ENCODE measurements at places on chromosomes 6 and 20.
A peak's percentile ranks its signal among the peaks of the same experiment; 100 is the strongest.

DNA sequence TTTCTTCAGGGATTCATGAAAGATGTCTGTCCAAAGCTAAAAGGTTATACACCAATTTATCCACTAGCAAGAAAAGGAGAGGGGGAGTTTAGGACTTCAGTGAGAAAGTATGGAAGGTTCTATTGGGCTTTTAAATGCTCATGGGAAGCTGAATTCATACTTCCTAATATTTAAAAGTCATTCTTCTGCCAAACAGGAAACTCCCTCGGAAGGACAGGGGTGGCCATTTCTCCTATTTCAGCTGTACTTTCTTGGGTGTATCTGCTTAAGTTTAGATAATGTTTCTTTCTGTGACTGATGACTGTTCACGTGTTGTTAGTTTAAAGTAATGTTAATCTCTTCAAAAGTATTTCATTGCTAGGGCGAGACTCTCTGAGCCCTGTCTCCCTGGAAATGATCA, 80.5 kb upstream of the IFNGR1 start:
- no peak for DNase-seq

GRCh38 chr6:107114926-107115694, at the start of gene BEND3:
TSS of gene BEND3 (minus strand) at chr6:107115515. CDS start at chr6:107099285, 16,230 bp downstream.
- DNase-seq: peak; percentile 40

DNA sequence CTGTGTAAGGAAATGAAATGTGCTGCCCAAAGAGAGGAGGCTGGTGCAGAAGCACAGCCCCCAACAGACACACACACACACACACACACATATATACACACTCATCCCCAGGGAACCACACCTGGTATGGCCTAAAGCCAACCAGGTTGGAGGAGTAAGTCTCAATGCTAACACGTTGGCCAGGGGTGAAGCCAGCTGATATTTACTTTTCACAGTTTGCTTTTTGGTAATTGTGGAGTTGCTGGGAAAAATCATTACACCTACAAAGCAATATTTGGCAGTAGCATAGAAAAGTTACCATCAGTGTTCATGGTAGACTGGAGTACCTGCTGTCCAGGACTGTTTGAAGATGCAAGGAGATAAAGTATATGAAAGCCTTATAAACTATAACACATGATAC, 50.3 kb upstream of the NAA20 start:
- DNase-seq: no peak

GRCh38 chr6:89118931-89119330, 1.1 kb upstream of the SRSF12 start:
- DNase-seq: no peak

DNA sequence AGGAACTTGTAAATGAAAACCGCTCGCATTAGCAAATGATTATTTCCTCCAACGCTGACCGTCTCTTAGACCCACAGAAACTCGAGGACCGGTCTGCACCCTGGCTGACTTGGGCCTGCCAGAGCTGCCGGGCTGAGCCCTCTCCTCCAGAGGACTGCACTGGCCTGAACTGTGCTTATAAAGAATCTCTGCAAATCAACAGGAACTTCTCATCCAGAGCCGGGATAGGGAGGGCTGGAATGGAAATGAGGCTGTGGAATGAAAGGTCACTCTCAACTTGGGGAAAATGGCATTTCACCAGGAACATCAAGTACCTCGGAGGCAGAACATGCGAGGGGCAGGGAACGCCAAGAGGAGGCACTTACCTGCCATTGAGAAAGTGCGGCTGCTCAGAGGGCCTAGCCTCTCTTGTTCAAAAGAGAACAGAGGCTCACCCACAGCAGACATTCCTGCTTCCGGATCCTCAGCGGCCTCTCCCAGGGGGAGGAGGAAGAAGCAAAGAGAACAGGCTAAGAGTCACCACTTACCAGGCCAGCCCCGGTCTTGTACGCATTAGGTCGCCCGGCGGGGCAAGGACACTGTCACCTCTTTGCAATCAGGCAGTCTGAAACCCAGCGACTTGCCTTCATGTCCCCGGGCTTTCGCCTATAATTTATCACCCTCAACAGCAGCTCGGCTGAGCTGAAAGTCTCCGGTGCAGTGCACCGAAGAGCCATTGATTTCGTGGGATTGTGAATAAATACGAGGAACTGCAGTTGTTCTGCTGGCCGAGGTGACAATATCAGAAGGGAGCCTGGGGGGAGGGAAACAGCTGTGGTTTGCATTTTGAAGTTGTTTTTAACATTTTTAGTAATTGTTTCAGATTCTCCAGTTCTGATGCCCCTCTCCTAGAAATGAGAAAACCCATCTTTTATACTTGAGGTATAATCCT, 37.6 kb downstream of the ZMYND8 start:
- DNase-seq: no peak

DNA sequence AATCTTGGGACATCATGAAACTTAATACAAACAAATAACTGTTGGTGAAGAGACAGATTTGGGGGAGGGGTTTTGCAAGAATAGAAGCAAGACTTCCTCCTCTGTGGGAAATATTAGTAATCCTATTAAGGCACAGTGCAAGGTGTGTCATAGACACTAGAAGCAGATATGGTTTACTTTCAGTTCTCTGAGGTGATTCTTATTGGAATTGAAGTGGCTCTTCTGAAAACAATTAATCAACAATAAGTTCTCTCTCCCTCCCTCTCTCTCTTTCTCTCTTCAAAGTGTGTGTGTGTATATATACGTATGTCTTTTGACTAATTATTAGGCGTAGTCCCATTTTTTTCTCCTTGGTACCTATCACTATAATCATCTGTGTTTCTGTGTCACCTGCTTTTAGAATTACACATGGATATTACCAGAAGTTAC, 99.8 kb downstream of the HIVEP2 start:
- no peak for DNase-seq

- DNase-seq: no peak
Observed at GRCh38 chr20:7716286-7716972, 223.8 kb downstream of the HAO1 start.

DNA sequence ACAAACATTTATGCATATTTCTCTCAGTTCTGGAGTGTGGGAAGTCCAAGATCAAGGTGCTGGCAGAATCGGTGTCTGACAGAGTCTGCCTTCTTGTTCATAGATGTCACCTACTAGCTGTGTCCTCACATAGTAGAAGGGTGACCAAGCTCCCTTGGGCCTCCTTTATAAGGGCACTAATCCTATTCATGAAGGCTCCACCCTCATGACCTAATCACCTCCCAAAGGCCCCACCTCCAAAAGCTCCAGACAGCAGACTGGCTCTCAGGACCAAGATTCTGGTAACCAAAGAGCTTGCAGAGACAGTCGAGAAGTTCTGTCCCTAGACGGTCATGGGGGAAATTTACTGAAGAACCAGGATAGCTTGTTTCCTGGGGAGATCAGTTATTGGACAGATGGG, 139.1 kb downstream of the COL9A1 start:
- no peak for DNase-seq

DNA sequence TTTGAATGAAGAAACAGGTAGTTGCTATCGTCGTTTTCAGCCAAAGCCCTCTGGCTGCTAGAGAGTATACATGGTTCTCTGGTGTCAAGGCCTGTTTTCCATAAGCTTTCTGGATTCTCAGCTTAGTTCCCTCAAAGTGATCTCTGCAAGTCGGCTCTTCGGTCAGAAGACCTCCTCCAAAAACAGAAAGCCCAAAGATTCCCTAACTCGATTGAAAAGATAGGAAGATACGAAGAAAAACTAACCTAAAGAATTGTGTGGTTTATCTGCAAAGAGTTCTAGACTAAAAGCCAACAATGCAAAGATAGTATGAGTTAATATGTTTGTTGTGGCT, 545 bp upstream of the ASCC3 start:
- no peak for DNase-seq

DNA sequence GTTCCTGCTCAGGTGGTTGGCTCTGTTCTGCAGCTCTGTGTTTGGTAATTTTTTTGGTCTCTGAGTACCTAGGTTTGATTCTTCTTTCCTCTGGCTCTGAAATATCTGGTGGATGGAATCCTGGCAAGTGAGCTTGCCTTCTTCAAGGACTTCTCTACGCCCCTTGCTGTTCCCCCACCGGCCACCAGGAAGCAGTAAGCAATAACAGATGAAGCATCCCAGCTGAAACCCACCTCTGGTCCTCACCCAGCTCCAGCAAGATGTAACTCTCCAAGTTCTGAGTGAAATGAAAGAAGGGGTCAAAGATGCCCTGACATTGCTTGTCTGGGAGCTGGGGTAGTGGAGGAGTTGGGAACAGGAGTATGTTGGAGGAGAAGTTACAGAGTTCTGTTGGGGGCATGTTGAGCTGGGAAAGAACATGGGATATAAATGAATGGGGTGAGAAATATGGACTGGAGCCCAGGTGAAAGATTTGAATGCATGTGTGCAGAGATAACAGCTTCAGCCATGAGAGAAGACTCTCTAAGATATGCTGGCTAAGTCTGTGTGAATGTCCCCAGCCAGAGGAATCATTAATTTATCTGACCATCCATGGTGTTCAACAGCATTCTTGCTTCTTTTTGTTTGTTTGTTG, 51.3 kb upstream of the GLP1R start:
- peak; percentile 29 for DNase-seq

GRCh38 chr20:24617757-24618450, 148.5 kb downstream of the SYNDIG1 start:
- no peak for DNase-seq

DNA sequence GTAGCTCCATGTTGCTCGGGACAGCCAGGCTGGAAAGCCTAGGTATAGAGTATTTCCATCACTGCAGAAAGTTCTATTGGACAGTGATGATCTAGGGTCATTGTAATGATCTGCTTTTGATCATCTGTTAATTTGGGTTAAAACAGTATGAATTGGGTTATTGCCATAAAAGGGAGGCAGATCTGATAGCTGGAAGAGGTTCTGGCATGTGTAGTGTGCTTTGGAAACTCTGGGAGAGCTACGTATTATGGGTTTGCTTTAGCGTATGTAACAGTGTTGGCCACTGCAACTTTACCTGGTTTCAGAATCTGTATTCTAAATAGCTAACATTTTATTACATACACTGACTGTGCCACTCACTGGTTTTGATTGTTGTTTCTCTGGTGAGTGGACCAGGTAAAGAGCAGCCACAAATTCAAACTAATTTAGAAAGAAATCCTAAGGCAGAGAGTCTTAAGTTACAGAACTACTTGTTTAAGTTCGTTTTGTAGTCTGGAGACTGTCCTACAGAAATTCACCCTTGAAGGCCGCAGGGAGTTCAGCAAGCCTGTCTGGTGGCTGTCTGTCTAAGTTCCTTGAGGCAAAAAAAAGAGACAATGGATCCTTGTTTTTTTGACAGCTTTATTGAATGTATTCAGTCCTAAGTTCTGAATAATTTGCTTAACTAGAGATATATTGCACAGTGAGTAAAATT, 300.3 kb downstream of the PRL start:
- DNase-seq: no peak

DNA sequence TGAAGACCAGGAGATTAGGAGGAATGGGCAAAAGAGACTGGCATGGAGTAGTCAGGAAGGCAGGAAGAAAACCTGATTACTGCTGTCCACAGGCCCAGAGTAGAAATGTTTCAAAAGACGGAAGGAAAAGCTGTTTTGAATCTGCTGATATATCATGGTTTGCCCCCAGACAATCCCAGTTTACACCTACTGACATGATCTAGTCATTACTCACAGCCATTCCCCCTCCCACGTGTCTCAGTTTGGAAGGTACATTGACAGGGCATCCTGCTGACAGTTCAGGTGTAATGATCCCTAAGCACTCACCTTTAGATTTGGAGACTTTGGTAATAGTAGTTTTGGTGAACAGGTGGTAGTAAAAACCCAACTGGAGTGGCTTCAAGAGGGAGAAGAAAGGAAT, 9.8 kb upstream of the TXNDC5 start:
- DNase-seq: no peak

DNA sequence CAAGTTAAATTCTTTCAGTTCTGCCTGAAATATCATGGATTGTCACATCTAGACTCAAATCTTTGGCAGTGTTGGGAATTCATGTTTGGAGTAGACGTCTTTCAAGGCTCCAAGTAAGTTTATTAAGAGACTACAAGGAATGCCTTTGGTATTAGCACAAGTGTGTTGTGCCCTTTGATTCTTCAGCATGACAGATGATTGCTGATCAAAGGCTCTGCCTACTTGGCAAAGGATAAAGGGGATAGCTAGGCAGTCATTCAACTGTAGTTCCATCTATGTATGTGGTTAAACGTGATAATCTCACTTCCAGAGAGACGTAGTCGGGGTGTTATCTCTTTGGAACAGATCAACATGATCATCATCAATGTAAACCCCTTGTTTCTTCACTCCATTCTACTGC, 86.2 kb downstream of the SPTLC3 start:
- DNase-seq: no peak

DNA sequence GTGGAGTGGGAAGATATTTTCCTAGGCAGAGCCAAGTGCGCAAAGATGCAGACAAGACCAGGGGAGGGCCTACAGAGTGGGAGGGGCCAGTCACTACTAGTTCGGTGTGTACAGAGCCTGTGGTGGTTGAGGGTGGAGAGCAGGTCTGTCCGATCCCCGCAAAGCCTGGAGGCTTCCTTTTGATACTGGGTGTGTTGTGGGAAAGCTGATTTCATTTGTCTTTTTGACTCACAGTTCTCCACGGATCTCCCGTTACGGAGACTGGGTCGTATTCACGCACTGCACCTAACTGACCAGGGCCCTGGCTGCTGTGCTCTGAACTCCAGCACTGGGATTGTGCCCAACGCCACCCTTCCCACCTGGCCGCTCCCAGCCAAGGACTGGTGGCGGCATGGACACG, 1.4 kb upstream of the TIAM2 start:
- no peak for DNase-seq

- no peak for DNase-seq
Observed at GRCh38 chr20:45833030-45833882, at the start of gene SNX21. TSS of gene SNX21 (plus strand) at chr20:45833799. CDS start at chr20:45833920, 121 bp downstream.

DNA sequence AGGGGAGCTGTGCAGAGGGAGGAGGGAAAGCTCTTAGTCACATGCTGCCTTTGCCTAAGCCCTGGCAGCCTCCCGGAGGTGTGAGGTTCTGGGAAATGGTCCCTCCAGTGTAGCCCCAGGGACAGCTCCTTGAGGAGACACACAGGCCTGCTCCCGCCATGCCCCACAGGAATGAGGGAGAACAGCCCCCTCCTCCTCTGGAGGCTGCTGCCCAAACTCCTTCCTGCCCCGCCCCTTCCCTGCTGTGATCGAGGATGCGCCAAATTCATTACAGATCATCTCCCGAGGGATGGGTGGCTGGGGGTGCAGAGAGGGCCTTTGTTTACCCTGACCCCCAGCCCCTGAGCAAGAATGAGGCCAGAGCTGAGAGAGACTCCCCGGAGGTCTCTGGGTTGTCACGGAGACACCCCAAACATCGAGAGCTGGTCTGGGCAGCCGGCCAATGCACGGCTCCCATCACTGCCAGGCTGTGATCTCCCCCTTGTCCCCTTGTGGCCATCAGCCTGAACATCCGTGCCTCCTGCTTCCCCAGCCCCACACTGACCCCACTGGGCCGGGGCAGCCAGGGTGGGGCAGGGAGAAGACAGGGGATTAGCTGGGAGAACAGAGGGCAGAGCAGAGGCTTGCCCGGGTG, 8.4 kb downstream of the CYP21A2 start:
- no peak for DNase-seq

DNA sequence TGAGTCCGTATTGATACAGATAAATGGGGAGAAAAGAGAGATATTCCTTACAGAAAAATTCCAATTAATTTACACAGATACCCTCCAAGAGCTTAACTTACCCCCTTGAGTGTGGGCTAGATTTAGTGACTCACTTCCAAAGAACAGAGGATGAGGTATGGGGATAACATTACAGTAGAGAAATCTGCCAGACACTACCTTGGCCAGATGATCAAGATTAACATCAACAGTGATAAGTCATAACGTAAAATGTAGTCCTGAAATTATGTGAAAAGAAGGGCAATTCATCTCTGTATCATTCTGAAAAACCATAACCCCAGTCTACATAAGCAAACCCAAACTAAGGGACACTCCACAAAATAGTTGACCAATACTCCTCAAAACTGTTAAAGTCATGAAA, 69.3 kb downstream of the PDSS2 start:
- DNase-seq: no peak

- DNase-seq: peak; percentile 27
Observed at GRCh38 chr6:150072201-150072600, 3.3 kb upstream of the ULBP3 start.
